ENCODE measurements at places on chromosomes 7 and 10. TPM values are rescaled to one million over a fixed set of nuclear protein-coding genes. Genes with fewer than 3 reads are reported as not detected.

DNA sequence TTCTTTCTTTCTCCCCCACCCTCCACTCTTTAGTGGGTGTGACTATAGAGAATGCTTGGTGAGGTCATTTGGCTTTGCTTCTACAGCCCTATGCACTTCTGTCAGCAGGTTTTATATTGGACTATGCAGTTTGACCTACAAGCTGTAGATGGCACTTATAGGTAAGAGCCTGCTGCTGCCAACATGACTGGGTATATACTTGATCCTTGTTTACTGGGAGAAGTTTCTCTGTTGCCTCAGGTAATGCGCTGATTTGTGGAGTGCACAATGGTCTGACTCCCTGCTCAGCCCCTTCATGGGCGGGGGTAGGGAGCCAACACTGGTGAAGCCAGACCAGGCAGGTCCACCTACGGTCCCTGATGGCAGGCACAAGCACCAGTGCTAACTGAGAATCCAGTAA is 33.7 kb upstream of the C7orf33 start:
- DNase-seq, result no peak

GRCh38 chr10:102678842-102679289 is 34.6 kb downstream of the TRIM8 start:
- DNase-seq, result no peak

DNA sequence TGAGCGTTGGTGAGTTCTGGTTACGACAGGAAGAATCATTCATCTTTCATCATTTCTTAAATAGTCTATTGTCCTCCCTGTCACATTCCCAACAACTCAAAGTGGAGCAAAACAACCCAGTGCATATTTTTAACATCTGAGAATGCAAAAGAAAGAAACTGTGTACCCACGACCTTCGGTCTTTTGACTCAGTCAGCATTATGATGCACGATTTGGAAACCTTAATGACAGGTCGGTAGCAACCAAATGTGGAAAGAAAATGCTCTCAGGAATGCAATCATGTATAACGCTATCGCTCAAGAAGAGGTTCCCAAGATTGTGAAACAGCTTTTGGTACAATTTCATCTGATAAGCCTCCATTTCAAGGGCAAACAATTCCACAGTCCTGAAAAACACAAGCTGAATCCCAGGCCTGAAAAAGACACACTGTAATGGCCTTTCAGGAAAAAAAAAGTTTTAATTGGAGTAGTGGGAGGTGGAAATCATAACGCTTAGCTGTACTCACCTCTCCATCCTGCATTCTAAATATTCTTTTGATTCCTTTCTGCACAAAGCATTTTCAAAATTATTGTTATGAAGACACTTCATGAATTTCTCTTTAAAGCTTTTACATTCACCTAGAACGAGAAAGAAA is 2.6 kb downstream of the COX19 start:
- DNase-seq, result no peak

Gene METTL27
- 0.39 TPM for total RNA-seq

Measured in right atrium auricular region (tissue), 2 donors.